ENCODE measurements at places on chromosomes 3 and 15.

DNA sequence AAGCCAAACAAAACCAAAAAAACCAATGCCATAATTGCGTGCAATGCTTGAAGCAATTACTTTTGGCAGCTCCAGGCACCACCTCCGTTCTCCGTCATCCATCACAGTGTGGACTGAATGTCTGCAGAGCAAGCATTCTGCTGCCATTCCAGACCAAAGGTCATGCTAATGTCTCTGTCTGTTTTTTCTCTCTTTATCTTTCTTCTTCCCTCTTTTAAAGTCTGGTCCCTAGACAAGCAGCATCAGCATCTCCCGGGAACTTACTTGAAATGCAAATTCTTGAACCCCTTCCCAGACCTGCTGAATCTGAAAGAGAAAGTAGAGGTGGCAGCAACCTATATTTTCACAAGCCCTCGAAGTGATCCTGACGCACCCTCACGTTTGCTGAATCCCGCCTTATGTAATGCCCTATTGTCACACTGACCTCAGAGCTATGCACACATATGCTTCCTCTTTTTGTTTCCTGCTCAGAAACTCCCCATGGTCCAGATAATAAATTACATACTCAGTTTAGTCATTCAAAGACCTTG, 297.3 kb upstream of the PROK2 start:
- DNase-seq, result no peak

DNA sequence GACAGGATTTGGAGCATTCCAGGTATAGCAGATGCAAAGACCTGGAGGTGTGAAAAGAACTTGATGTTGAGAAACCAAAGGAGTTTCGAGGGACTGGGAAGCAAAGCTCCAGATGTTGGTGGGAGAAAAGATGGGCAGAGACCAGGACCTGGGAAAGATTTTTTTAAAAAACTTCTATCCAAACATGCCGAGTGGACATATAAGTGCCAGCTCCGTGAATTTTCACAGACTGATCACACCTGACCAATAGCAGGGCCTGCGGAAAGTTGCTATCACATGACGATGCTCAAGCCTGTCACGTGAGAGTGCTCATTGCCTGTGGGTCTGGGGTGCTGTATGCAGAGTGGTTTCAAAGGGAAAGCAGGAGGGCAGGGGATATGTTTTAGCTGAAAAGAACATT, 19.9 kb downstream of the SMAD6 start:
- no peak for DNase-seq

- DNase-seq, result no peak
Measured at GRCh38 chr15:83927704-83928391, 273.9 kb downstream of the ADAMTSL3 start.

GRCh38 chr3:17129556-17129955, 244.8 kb downstream of the PLCL2 start:
- DNase-seq, result no peak

GRCh38 chr15:64213646-64214045, 50.8 kb upstream of the PPIB start:
- DNase-seq, result no peak

- DNase-seq, result no peak
Measured at GRCh38 chr15:62665449-62665848, 377.1 kb upstream of the TPM1 start.

GRCh38 chr15:62647202-62647842, 395.2 kb upstream of the TPM1 start:
- DNase-seq, result peak; percentile 4

DNA sequence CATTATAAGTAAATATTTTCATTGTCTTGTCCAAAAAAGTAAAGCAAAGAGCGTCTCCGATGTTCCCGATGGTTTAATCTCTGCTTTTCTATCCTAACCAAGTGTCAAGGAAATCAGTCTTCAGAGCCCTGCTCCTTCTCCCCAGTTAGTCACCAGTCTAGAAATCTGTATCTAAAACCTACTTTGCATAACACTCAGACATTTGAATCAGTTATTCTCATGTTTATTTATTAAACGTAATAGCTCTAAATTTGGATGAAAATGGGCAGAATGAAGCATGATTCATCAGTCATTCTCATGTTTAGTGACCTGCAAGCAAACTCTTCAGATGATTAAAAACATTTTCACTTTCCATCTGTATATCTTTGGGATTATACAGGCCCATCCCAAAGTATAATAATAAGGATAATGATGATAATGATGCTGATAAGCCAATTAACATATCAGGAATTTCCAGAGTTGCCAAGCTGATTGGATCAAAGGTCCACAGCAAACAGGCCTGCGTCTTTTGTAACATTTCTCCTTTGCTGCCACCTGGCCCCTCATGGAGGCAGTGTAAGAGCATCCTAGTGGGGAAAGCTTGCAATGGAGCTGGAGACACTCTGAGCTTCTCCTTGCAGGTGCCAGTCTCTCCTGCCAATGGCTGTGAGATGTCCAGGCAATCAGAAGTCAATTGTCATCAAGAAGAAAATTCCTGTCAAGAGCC, 273.9 kb downstream of the IGSF11 start:
- no peak for DNase-seq

- no peak for DNase-seq
Measured at GRCh38 chr3:50318163-50318562, 4.4 kb downstream of the HYAL2 start.

GRCh38 chr3:62149539-62149938, 223.8 kb downstream of the FEZF2 start:
- no peak for DNase-seq

- no peak for DNase-seq
Measured at GRCh38 chr3:124383051-124383450, 347.2 kb upstream of the UMPS start.

Data from NCI-H2029 treated with DMSO at 0.1 percent for 48 hours (cell line).